ENCODE measurements at places on chromosomes 3 and 15. TPM values are rescaled to one million over a fixed set of nuclear protein-coding genes. Genes with fewer than 3 reads are reported as not detected.

- peak; percentile 31 for DNase-seq
Measured at GRCh38 chr15:89492111-89492641, 4.2 kb downstream of the RHCG start.

The PARP15 gene
- 11.0 TPM for total RNA-seq

- no peak for DNase-seq
Measured at GRCh38 chr3:170909129-170909903, 879 bp upstream of the EIF5A2 start.

DNA sequence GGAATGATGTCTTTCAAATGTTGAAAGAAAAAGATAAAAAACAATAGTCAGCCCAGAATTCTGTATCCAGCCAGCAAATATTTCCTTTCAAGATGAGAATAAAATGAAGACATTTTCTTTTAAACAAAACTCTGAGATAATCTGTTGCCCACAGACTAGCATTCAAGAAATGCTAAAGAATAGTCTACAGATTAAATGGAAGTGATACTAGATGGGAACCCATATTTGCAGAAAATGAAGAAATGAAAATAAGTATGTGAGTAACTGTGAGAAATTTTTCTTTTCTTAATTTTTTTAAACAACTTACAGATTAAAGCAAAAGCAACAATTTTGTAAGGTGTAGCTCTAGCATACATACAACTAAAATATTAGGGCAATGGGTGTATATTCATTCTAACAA is 469.8 kb downstream of the IGSF11 start:
- DNase-seq = no peak

DNA sequence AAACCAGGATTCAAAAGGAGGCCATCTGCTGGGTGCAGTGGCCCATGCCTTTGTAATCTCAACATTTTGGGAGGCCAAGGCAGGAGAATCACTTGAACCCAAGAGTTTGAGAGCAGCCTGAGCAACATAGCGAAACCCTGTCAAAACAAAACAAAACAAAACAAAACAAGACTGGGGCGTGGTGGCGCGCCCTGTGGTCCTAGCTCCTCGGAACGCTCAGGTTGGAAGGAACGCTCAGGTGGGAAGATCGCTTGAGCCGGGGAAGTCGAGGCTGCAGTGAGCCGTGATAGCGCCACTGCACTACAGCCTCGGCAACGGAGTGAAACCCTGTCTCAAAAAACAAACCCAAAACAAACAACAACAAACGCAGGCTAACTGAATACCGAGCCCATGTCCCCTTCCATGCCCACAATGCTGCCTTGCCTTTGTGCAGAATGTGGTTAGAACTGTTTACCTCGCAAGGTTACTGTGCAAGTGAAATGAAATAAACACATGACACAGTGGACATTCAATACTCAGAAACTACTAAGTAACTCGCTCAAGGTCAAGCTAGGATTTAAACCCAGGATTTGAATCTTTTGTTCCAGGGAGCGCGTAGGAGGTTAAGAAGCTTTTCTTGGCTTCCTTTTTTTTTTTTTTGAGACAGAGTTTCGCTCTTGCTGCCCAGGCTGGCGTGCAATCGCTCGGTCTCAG is 766 bp upstream of the EMC4 start:
- no peak for DNase-seq

The RTP4 gene
- total RNA-seq = 2.7 TPM

The MORC1 gene
- total RNA-seq = not detected

GRCh38 chr3:172257648-172258400 is 190.4 kb downstream of the GHSR start:
- DNase-seq = no peak

DNA sequence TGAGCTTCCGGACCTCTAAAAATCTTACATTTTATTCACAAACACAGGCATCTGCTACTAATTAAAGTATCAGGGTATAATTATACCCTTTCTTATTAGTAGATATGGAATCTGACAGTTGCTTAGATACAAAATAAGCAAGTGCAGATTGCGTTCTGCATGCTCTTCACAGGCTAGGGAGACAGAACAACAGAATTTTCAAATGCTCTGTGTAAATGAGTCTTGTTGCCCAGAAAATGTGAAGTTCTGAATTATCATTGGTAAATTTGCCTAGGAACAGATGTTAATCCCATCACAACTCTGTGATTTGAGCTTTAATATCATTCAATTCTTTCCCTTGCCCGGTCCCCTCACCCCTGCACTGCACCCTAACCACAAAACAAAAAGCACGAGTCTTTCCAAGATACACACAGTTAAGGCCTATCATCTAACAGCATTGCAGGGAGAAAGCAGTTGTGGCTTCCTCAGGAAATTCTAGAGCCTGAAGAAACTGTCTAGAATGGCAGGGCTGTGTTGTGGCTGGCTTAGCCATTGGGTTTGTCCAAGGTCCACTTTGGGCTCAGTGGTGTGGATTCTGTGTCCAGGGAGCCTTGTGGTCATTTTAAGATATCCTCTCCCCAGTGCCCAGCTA is 119.8 kb downstream of the PDCD6IP start:
- no peak for DNase-seq

The PLA2G4D gene
- total RNA-seq = not detected

- no peak for DNase-seq
Measured at GRCh38 chr15:41856716-41857115, 18.1 kb downstream of the PLA2G4B start.

The MKRN2 gene
- 28.5 TPM for total RNA-seq

The APOD gene
- 0.48 TPM for total RNA-seq

GRCh38 chr3:31369637-31370379 is 162.9 kb upstream of the STT3B start:
- no peak for DNase-seq

DNA sequence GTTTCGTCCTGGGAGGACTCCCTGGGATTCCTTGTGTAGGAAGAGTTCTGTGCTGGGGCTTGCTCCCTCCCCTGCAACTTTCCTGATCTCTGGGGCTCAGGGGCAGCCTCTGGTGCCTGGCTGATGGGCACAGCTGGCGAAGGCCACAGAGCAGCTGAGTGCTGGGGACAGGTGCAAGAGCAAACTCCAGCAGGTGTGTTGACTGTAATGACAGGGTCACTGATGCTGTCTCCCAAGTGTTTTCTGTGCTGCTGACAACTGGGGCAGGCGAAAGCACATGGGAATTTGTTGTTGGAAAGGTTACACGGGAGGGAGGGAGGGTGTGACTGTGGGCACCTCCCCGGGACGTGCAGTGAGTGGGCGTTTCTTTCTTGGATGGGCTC is 21.6 kb downstream of the CPN2 start:
- DNase-seq = no peak

The GOLGA8J gene
- not detected for total RNA-seq

The ZCWPW2 gene
- 0.39 TPM for total RNA-seq

GRCh38 chr3:98782824-98783500 is 19.8 kb downstream of the ST3GAL6 start:
- no peak for DNase-seq

The GABRA5 gene
- not detected for total RNA-seq

DNA sequence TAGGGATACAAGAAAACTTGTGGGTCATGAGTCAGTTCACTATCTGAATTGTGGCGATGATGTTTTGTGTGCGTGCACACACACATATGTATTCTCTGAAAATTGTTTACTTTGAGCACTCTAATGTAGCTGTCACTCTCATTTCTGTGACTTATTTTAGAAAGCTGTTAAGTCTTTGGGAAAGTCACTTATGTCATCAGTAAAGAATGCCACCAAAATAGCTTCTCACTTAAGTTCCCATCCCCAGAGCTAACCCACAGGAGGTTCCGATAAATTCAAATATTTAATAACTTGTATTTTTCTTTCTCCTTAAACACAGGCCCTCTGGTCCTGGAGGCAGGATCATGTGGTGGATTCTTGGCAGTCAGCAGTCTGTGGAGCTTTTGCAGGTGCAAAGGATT is 138.3 kb downstream of the LRIG1 start:
- DNase-seq = no peak

The SLC7A14 gene
- total RNA-seq = not detected

DNA sequence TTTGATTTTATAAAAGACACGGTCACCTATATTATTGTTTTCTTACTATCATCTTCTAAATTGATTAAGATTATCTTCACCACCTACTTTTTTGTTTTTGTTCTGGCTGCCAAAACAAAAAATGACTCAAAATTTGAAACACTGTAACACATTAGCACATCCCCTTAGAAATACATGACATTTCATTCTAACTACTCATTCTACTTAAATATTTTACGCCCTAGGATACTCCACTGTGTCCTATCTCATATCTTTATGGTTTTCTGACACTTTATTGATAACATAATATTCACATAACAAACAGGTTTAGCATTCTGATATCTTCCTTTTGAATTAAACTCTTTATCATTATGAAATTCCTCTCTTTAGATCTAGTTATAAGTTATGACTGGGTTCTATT is 656.2 kb downstream of the GBE1 start:
- DNase-seq = no peak

DNA sequence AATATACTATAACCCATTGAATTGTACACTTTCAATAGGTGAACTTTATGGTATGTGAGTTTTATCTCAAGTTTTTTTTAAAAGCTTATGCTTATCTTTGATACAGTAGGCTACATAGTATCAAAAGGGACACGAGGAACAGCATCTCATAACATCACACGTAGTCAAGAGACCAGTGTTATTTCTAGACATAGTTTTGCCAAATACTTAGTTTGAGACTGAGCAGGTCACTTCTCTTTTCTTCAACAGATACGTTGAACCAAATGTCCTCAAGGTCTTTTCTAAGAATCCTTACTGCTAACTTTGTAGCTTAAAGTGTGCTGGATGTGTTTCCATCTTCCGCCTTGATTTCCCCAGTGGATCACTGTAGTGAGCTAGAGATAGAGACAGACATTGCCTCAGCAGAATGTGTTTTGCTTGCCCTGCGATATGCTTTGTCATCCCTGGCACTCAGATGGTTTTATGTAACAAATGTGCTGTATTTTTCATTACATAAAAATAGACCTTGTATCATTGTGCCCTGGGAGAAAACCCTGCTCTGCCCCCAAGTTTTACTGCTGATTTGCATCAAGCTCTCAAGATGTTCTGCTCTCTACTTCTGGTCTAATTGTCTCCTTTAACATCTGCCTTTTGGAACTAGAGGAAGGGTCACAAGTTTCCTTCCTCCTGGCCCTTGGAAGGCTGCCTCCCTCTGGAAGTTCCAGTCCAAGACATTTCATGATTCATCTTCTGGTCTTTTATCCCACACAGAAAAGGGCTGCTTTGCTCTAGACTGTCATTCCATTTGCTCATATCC is 426.4 kb upstream of the RGMA start:
- no peak for DNase-seq

DNA sequence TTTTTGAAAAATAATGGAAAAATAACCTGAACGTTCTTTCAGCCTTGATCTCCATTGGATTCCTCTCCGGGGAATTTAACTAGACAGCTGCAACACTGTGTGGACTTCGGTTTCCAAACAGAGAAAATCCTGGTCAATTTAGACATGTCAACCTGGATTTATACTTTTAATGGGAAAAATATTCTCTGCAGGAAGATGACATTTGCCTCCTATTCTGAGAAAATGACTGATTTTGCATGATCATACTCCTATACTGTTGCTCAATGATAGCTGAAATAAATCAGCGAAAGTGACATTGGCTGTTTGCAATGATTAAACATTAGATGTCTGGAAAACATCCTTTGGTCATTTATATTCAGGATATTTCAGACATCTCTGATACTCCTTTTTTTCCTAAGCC is 94.8 kb downstream of the GABRG3 start:
- no peak for DNase-seq

GRCh38 chr3:62252438-62253157 is 120.8 kb downstream of the FEZF2 start:
- DNase-seq = no peak

- no peak for DNase-seq
Measured at GRCh38 chr3:141368062-141368924, at the start of gene ZBTB38. ZBTB38 (plus strand) TSS chr3:141368504; CDS start chr3:141442389, 73,885 bp downstream.
